Gastrocnemius medialis (tissue), 4 donors: ENCODE measurements at places on chromosomes 11 and 22.

- DNase-seq, result peak; percentile 17
These were observed 92.8 kb upstream of the OR9G4 start for GRCh38 chr11:56841210-56841810.

DNA sequence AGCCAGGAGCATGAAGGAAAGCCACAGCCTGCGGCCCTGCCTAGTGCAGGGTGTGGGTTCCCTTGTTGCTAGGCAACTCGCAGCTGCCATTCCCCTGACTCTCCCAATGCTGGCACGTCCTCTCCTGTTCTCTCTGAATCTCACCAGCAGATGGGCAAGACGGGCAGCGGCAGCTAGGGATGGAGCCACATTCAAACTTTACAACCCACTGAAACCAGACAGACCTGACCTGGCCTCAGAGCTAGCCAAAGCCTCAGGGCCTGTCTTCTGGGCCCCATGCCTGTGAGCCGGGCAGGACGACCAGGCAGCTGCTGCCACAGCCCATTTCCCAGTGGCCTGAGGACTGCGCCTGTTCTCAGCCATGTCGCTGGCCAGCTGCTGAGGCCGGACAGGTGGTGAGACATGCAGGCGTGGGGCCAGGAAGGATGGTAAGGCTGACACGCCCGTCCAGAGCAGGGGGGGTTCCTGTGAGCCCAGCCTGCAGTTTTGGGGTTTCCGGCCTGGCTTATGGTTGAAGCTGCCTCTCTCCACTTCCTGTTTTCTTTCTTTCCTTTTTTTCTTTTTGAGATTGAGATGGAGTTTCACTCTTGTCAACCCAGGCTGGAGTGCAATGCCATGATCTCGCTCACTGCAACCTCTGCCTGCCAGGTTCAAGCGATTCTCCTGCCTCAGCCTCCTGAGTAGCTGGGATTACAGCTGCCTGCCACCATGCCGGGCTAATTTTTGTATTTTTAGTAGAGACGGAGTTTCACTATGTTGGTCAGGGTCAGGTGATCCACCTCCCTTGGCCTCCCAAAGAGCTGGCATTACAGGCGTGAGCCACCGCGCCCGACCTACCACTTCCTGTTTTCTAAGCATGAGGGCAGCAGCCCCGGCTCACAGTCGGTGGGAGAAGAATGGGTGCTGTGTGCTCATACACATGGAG is 4.1 kb downstream of the SUN2 start:
- peak; percentile 76 for DNase-seq

GRCh38 chr11:84564180-84564866 is 1062.8 kb downstream of the DLG2 start:
- DNase-seq, result no peak

DNA sequence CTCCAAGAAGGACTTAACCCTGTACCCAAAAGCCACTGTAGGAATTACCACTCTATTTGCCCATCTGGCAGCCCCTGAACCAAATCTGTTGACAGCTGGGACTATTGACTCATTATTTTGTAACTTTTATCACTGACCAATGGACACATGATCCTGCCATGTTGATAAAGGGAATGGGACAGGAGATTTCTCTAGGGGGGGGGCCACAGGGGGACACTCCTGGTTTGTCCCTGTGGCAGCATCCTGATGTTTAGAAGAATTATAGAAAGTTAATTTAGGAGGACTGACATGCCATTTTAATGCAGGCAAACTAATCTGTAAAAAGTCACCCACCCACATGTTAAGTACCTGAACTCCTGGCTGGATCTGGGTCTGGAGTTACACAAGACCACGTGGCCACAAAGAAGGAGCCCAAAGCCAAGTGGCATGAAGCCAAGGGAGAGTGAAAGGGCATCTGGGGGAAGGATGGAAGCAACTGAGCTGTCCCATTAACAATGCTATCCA is 558.1 kb downstream of the ETS1 start:
- no peak for DNase-seq

GRCh38 chr22:20574920-20575353 is 67.5 kb downstream of the MED15 start:
- no peak for DNase-seq

DNA sequence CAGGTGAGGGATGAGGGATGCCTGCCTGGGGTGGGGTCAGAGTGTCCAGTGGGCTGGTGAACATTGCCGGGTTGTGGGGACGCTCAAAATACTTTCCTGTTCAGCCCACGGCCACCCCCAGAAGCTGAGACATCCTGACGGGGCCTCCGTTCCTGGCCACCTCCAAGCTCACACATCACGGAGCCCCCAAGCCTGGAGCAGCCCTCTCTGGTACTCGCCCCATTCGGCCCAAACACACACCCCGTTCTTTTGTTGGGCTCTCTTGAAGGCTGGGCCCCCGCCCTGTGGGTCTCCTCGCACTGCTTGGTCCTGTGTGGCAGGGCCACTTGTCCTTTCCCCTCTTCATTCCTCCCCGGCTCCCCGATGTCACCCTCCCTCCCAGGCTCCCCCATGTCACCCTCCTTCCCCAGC is 442.6 kb downstream of the TBC1D22A start:
- DNase-seq, result no peak

DNA sequence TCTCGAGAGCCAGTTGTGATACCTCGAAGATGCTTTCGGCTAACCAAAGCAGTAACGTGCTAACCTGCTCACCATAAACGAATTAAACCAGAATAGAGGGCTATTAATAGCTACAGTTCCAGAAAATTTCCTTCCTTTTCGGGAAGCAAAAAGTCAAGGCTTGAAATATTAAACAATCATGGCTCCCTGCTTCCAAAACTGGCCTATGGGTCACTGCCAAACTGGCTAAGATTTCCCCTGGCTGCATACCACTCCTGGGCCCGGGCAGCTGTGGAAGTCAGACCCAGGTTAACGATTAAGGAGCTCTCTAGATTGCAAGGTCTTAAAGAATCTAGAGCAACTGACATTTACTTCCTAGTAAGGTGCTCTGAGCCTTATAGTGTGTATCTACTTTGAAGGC is 1.7 kb downstream of the AMOTL1 start:
- DNase-seq, result peak; percentile 51

GRCh38 chr22:45612451-45612901 is 59.2 kb upstream of the ATXN10 start:
- DNase-seq, result peak; percentile 80

DNA sequence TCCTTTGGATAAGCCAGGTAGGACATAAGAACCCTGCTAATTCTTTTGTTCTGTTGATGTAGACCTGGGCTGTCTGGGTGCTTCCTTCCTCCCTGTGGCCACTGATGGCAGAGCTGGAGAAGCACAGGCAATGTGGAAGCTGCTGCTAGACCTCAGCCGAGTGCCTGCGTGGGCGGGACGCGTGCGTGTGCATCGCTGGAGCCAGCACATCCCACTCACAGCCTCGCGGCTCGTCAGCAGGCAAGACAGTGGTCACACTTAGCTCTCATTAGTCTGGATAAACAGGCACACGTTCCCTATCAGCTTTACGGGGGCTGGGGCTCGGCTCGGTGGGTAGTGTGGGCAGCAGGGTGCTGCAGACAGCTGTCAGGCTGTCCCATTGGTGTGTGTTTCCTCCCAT is 155.7 kb downstream of the GRIK4 start:
- DNase-seq, result no peak

DNA sequence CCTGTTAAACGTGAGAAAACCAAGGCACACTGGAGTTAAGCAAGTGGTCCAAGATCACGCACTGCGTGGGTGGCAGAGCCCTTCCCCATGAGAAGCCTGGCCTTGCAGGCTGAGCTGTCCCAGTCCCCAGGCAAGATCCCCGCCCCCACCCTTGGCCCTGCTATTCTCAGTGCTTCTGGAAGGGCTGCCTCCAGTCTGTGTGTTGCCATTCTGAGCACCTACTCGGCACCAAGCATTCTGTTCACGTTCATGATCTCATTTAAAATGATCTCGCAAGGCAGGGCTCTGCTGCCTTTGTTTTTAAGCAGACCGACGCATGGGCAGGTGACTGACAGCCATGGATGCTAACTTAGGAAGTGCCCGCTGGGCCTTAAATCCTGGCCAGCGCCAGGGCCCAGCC is 62.8 kb downstream of the PHF21B start:
- DNase-seq, result no peak
